Kidney (tissue), 22 donors: ENCODE measurements at places on chromosomes 7 and 10.
A peak's percentile ranks its signal among the peaks of the same experiment; 100 is the strongest.

- H3K36me3 ChIP-seq = no peaks in the 10 kb centered on the region
- H3K27me3 ChIP-seq = no peaks in the 10 kb centered on the region
- DNase-seq = no peak
- H3K4me3 ChIP-seq = no peak overlapping the region
- peaks cover 9% of the 10 kb centered on the region for H3K4me1 ChIP-seq
- H3K27ac ChIP-seq = no peak overlapping the region
These were observed 112.4 kb downstream of the ADCY1 start for GRCh38 chr7:45686441-45687184.

DNA sequence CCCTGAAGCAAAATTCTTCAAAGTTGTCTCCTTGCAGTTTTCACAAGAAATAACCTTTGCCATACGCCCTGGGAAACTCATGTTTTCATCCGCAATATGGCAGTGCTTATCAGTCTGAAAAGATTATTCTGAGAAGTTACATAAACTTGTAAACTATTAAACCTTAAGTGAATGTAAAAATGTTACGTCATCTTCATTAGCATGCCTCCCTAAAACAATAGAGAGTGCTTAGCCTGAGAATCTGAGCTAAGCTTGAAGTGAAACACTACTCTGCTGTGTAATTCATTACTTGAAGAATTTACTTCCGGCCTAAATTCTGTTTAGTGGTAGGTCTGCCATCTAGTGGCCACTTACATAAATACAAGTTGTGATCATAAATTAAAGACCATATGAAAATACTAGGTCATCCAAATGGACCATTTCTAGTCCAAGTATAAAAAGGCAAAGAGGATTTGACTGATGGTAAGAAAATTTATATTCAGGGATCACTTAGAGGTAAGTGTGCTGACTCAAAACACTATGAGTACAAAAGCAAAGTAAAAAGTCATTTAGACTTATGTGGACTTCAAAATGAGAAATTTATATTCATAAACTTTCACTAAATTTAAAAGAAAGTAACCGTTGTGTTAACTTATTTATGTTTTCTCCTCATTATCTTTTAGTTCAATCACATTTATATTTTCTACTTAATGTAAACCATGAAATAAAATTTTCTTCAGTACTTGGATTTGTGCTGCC is 745.1 kb upstream of the LRRTM3 start:
- no peak overlapping the region for H3K4me3 ChIP-seq
- H3K27me3 ChIP-seq = no peaks in the 10 kb centered on the region
- no peaks in the 10 kb centered on the region for H3K4me1 ChIP-seq
- peak; percentile 82 for DNase-seq
- H3K27ac ChIP-seq = no peak overlapping the region

DNA sequence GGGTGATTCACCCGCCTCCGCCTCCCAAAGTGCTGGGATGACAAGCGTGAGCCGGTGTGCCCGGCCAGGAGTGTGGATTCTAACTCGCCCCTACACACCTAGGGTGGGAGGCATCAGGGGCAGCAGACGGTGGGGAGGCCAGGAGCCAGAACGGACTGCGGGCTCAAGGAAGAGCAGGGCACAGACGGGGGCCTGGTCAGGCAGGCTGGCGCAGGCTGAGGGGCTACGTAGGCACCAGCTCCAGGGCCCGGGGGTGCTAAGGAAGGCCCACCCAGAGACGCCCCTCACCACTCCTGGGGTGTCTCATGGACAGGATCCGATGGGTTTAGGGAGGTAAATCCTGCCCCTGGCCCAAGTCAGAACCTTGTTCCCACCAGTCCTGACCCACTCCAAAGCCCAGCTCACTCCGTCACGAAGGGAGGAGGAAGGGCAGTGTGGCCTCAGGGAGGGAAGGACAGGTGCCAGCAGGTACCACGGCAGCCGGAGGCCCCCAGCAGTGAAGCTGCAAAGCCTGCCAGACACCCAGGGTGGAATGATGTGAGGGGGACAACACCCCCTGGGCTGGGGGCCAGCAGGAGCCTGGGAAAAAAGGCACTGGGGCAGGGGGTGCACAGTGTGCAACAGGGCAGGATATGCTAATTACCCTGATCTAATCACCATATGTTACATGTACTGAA is 251.4 kb downstream of the MAD1L1 start:
- no peaks in the 10 kb centered on the region for H3K36me3 ChIP-seq
- H3K27me3 ChIP-seq = no peaks in the 10 kb centered on the region
- H3K27ac ChIP-seq = no peak overlapping the region
- DNase-seq = no peak

- H3K27ac ChIP-seq = no peak overlapping the region
- H3K4me1 ChIP-seq = no peaks in the 10 kb centered on the region
- no peaks in the 10 kb centered on the region for H3K36me3 ChIP-seq
These were observed 290.2 kb upstream of the GHITM start for GRCh38 chr10:83849150-83849549.

- no peak for DNase-seq
- H3K36me3 ChIP-seq = no peaks in the 10 kb centered on the region
- no peak overlapping the region for H3K4me3 ChIP-seq
- H3K27ac ChIP-seq = no peak overlapping the region
- no peaks in the 10 kb centered on the region for H3K4me1 ChIP-seq
These were observed 13.5 kb upstream of the CHST3 start for GRCh38 chr10:71950683-71951082.

- no peak for DNase-seq
- H3K27ac ChIP-seq = no peak overlapping the region
- H3K4me3 ChIP-seq = no peak overlapping the region
- no peaks in the 10 kb centered on the region for H3K27me3 ChIP-seq
These were observed 43.2 kb downstream of the BEND7 start for GRCh38 chr10:13485623-13486022.

DNA sequence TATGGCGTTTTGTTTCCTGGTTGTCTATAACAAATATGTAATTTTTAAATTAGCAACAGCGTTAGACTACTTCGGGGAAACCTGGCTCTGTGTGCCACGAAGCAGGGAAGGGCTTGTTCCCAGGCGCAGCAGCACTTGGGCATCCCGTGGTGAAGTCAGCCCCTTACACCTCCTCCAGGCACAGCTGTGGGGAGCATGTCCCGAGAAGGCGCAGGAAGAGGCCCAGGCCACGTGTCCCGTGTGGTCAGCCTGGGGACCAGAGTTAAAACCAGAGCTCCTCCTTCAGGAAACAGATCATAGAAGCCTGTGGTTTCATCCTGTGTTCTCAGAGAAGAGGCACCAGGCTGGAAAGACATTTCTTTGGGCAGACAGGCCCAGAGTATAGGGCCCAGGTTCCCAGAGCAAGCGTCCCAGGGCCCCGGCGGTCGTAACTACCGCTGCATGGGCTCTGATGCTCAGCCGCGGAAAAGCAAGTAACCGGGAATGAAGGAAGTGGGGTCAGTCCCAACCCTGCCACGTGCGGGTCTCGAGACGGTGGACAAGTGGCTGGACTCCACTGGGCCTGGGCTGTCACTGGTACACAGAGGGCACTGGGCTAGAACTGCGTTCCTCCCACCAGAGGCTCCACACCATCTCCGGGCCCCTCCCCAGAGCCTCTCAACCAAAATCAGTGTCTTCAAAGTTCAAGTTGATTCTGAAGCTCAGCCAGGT is 7.1 kb downstream of the NUDT1 start:
- H3K4me1 ChIP-seq = no peaks in the 10 kb centered on the region
- peak overlapping the region; percentile 51 for H3K27ac ChIP-seq
- H3K36me3 ChIP-seq = no peaks in the 10 kb centered on the region
- no peak for DNase-seq
- H3K27me3 ChIP-seq = no peaks in the 10 kb centered on the region

- no peak for DNase-seq
- no peak overlapping the region for H3K27ac ChIP-seq
- H3K36me3 ChIP-seq = peaks cover 5% of the 10 kb centered on the region
These were observed 106.2 kb downstream of the ABCC2 start for GRCh38 chr10:99888622-99889021.

DNA sequence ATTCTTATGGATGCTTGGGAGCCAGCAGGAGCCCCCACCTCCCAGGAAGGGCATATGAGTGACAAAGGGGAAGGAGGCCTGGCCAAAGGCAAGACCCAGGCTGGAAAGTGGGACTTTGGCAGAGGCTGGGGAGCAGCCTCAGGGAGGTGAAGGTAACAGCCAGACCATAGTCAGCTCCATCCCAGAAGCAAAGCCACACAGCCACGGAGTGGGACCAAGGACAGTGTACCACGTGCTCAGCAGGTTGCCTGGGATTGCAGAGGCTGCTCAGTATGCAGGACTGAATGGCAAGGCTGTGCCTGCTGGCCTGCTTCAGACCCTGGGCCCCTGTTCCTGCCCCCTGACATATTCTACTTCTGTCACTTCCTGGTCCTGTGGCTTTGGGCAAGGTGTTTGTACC is 17.6 kb upstream of the GPR26 start:
- H3K36me3 ChIP-seq = no peaks in the 10 kb centered on the region
- H3K4me1 ChIP-seq = no peaks in the 10 kb centered on the region
- no peak overlapping the region for H3K4me3 ChIP-seq
- no peak for DNase-seq

GRCh38 chr7:20407585-20408466 is 77.1 kb downstream of the ITGB8 start:
- no peak overlapping the region for H3K4me3 ChIP-seq
- peak overlapping the region; percentile 18 for H3K27ac ChIP-seq
- no peaks in the 10 kb centered on the region for H3K4me1 ChIP-seq
- no peak for DNase-seq
- H3K36me3 ChIP-seq = peaks cover 4% of the 10 kb centered on the region

DNA sequence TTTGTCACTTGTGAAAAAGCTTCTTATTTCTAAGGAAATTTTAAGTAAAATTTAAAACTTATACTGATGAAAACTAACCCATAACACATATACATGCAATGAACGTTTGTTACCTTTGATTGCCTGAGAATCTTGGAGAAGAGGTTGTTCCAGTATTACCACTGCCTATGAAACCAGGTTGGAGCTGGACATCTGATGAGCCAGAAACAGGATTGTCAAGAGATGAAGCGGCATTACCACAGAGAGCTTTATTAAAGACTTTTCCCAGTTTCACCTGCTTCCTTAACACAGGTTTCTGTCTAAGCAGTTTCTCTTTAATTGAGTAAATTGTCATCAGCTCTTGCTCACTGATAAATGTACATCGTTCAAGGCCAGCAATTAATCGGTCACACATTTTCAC is 9.0 kb upstream of the KIF20B start:
- H3K36me3 ChIP-seq = no peaks in the 10 kb centered on the region
- no peaks in the 10 kb centered on the region for H3K4me1 ChIP-seq
- no peak overlapping the region for H3K4me3 ChIP-seq
- DNase-seq = no peak
- H3K27ac ChIP-seq = no peak overlapping the region

- H3K27ac ChIP-seq = no peak overlapping the region
- H3K4me1 ChIP-seq = no peaks in the 10 kb centered on the region
- no peak for DNase-seq
- H3K4me3 ChIP-seq = no peak overlapping the region
These were observed 8.4 kb downstream of the GOLGA7B start for GRCh38 chr10:97858001-97858439.

DNA sequence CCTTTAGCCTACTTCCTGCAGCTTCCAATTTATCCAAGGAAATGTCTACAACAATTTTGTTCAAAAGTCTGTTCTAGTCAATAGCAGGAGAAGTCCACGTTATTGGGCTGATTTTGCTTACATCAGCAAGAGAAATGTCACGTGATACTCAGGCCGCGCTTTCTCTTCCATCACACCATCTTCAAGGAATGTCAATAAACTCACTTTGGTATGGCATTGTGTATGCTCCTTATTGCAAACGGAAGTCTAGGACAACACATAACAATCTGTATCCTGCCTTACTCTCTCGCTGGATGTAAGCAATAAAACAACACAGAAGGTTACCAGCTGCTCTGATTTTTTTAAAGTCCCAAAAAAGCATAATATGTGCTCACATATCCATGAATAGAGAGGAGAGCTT is 17.1 kb upstream of the STK17A start:
- H3K27me3 ChIP-seq = no peaks in the 10 kb centered on the region
- no peak overlapping the region for H3K4me3 ChIP-seq
- peak; percentile 30 for DNase-seq
- H3K4me1 ChIP-seq = no peaks in the 10 kb centered on the region

- H3K4me3 ChIP-seq = no peak overlapping the region
- no peak overlapping the region for H3K27ac ChIP-seq
- no peaks in the 10 kb centered on the region for H3K4me1 ChIP-seq
These were observed 55.2 kb downstream of the PWWP2B start for GRCh38 chr10:132452216-132452650.

GRCh38 chr10:83218205-83218604 is 921.1 kb upstream of the GHITM start:
- no peaks in the 10 kb centered on the region for H3K4me1 ChIP-seq
- no peak for DNase-seq
- no peaks in the 10 kb centered on the region for H3K27me3 ChIP-seq
- H3K27ac ChIP-seq = no peak overlapping the region
- H3K36me3 ChIP-seq = no peaks in the 10 kb centered on the region

GRCh38 chr7:25261545-25262140 is 33.4 kb upstream of the NPVF start:
- H3K27me3 ChIP-seq = no peaks in the 10 kb centered on the region
- H3K4me1 ChIP-seq = peaks cover 4% of the 10 kb centered on the region
- no peak overlapping the region for H3K4me3 ChIP-seq
- no peak overlapping the region for H3K27ac ChIP-seq
- no peaks in the 10 kb centered on the region for H3K36me3 ChIP-seq

DNA sequence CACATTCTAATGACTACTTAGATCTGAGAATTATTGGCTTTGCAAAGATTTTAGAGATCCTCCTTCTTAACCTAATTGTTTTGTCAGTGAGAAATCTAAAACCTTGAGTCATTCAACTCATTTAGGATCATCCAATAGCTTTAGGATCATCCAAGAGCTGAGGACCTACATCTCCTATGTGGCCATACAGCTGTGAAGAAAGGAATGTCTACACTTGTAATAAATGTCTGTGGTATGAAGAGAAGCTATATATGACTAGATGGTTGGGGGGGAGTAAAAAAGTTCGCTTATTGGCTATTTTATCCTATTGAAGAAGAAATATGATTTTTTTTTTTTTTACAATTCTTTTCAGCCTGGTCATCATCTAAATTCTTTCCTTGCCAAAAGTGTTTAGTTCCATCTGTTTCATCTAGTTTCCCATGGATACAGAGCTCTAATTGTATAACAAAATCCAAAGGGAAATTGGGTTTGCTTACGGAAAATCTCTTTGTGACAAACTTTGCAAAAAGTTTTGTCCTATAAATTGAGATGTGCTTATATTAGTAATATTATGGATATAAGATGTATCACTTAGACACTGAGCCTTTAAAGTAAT is 196.7 kb downstream of the PRKG1 start:
- H3K27ac ChIP-seq = no peak overlapping the region
- H3K4me3 ChIP-seq = no peak overlapping the region
- DNase-seq = no peak
- H3K36me3 ChIP-seq = no peaks in the 10 kb centered on the region
- no peaks in the 10 kb centered on the region for H3K4me1 ChIP-seq

GRCh38 chr10:66187053-66187733 is 738.6 kb upstream of the LRRTM3 start:
- H3K36me3 ChIP-seq = no peaks in the 10 kb centered on the region
- no peak for DNase-seq
- no peak overlapping the region for H3K4me3 ChIP-seq

DNA sequence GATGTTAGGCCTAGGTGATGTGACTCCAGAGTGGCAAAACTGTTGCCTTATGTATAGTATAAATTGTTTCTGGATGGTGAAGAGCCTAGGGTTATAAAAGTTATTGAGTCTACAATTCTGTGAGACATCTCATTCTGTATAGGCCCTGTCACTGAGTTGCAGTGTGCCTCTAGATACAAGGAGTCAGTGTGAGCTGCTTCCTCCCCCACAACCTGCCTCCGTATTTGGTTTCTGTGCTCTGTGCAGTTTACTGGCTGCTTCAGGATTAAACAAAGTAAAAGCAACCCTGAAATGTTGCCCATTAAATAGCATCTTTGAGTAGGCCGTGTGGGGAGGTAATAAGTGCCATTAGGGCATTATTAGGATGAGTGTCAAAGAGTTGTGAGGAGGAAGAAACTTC is 1.9 kb upstream of the IFRD1 start:
- no peaks in the 10 kb centered on the region for H3K27me3 ChIP-seq
- DNase-seq = peak; percentile 22
- H3K27ac ChIP-seq = peak overlapping the region; percentile 99
- peaks cover 9% of the 10 kb centered on the region for H3K4me1 ChIP-seq
